Hepatocyte (in vitro differentiated cells): ENCODE measurements at places on chromosomes 12 and 14.

GRCh38 chr12:108806921-108807320 lies 50.5 kb downstream of the SSH1 start:
- no peak for DNase-seq

DNA sequence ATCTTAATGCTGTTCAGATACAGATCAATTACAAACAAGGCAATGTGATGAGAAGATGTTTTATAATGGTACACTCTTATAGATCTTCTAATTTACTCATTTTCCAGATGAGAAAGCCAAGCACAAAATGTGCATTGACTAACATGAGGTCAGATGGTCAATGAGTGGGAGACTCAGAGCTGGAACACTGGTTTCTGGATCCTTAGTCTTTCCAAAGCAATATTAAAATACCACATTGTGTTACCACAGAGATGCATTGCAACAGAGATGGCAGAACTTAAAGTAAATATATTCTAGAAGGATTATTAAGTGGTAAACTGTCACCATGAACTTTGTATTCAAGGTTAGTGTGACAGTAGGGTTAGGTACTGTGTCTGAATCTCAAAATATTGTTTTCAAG lies 113.6 kb downstream of the SLC15A5 start:
- no peak for DNase-seq

- DNase-seq = peak; percentile 15
These were observed 22.7 kb downstream of the ITPR2 start for GRCh38 chr12:26810330-26810729.

DNA sequence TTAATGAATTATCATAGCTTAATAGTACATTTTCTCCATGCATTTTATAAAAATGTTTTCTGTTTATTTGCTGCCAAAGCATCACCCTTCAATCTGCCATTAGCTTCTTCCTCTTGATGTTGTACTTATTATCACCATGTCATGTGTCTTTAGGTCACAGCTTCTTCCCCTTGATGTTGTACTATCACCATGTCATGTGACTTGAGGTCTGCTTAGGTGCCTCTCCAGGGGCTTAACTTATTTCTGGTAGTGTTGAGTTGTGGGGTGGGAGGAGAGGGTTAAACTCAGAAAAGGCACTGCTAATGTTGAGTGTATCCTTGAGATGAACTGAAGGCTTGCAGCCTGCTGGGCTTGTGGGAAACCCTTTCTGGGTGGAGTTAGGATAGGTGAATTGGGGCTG lies 87.8 kb downstream of the DAAM1 start:
- no peak for DNase-seq
